ENCODE measurements at places on chromosomes 1 and 21. TPM values are rescaled to one million over a fixed set of nuclear protein-coding genes. Genes with fewer than 3 reads are reported as not detected.
A peak's percentile ranks its signal among the peaks of the same experiment; 100 is the strongest.

DNA sequence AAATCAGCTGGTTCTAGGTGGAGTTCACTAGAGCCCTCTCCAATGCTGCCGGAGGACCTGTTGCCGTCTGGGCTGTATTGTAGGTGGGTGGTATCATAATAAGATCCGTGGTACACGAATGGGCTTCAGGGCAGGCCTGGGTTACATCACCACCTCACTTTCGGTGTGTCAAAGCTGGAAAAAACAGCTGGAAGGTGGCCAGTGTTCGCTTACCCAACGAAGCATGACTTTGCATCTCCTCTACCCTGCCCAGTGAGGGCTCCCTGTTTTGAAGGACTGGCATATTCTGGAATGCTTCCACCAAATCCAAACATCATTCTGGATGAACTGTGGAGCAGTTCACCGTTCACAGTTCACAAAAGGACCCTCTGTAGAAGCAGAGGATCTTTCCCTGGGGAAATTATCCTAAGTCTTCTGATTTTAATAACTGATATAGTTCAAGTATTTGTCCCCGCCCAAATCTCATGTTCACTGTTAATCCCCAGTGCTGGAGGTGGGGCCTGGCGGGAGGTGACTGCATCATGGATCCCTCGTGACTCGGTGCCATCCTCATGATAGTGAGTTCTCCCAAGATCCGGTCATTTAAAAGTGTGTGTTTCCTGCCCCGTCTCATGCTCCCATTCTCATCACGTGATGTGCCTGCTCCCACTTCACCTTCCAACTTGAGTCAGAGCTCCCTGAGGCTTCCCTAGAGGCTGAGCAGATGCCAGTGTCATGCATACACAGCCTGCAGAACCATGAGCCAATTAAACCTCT lies 429.0 kb downstream of the KIF26B start:
- no peak for DNase-seq

DNA sequence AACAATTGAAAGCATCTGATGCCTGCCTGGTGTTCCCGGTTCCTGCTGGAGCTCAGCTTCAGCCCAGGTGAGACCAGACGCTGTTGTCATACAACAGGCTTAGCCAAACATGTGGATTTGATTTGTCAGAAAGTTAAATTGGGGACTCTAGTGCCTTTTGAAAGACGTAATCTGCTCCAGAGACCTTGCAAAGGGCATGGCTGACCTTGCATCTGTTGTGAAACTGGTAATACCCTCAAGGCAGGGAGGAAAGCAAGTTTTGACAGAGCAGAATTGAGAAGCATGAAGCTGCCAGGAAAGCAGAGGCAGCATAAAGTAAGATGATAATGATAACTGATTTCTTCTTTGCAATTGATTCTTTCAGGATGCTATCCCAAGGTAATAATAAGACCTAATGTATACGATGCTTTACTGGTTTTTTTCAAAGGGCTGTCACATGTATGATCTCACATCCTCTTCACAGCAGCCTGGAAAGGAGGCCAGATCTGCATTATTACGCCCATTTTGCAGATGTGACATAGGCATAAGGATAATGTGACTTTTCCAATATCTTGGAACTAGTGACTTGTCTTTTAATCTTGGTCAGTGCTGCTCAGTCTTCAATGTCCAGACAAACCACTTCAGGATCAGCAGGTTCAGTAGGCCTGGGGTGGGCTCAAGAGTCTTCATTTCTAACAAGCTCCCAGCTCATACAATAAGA lies 24.7 kb upstream of the CNN3 start:
- no peak for DNase-seq

DNA sequence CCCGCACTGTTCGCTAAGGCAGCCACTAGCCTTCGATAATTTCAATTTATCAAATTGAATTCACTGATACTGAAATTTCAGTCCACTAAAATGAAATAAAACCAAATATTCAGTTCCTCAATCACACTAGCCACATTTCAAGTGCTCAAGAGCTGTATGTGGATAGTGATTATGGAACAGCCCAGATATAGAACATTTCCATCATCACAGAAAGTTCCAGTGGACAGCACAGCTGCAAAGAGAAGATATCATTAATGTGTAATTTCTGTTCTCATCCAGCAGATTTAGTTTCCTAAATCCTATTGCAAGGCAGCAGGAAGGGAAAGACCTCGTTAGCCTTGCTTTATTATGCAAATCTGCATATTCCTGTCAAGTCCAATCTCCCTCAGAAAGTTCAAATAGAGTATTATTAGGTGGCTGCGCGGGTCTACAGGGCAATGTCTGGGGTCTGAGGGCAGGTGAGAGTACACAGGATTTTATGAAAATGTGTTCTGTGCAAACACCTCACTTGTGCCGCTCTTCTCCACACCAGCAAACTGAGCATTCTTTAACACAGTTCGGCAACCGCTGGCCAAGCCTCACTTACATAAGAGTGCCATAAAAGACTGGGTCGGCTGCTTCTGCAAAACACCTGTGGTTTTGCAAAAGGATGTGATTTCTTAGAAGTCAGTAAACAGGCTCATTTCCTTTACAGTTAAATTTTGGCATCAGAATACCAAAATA lies 22.4 kb downstream of the CAPZB start:
- peak; percentile 68 for DNase-seq

DNA sequence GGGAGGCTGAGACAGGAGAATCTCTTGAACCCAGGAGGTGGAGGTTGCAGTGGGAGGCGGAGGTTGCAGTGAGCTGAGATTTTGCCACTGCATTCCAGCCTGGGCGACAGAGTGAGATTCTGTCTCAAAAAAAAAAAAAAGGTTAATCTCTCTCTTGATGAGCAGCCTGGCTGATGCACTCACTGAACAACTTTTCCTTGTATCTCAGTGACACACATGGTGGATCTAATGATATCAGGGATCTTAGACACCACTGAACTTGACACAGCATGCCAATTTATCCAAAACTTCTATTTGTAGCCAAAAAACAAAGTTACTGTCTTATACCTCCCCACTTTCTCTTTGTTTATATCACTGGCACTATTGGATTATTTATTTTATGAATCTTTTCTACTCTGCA lies 16.2 kb downstream of the RHBDL2 start:
- DNase-seq, result no peak

DNA sequence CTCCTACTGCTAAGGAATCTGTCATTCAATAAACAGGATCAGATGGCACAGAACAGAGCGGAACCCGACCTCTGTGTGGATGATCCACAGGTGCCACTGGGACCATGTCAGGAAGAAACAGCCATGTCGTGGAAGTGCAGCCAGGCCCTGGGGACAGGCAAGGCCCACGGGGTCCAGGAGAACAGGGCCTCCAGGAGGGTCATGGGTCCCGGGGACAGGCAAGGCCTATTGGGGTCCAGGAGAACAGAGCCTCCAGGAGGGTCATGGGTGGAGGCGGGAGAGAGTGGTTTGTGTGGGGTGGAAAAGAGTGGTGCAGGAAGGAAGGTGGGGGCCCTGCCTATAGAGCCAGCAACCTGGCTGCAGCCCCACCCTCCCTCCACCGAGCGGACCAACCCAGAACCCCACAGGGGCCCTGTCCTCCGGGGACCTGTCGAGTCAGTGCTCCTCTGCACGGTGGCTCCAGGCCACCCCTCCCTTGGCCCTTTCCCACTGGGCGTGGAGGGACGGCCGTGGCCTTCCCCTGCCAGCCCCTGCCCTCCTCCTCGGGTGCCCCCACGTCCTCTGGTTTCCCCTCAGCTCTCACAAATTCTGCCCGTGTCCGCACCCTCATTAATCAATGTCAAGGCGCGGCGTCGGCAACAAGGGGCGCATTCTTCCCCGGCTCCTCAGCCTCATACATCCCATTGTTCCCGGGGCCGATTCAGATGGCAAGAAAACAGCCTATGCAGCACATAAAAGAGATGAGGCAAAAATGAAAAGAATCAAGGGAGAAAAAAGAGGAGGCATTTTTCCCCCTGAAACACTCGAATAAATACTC lies 146.4 kb downstream of the PRDM16 start:
- no peak for DNase-seq

Gene DNAI4
- total RNA-seq, result 3.1 TPM

Gene PIGR
- not detected for total RNA-seq

Gene RAB42
- 0.79 TPM for total RNA-seq

Gene CFHR5
- total RNA-seq, result not detected

Measured in activated naive CD8-positive, alpha-beta T cell treated with anti-CD3 and anti-CD28 coated beads, Interleukin-2, amount 10 ng/mL, durations not matched to agents 7 days and 5 days (primary cell).